Stimulated activated CD4-positive, alpha-beta T cell treated with anti-CD3 and anti-CD28 coated beads, Interleukin-1b, Interleukin-23, amount 100 ng/mL, for 1 hour (primary cell): ENCODE measurements at places on chromosomes 2 and 18.

GRCh38 chr2:133568172-133568571 lies at the start of gene NCKAP5:
Gene NCKAP5, minus strand, starts transcription at chr2:133568463. Its CDS starts 50,937 bp downstream, at chr2:133517526.
- DNase-seq, result no peak

GRCh38 chr2:27954771-27955383 lies 64.3 kb downstream of the BABAM2 start:
- DNase-seq, result peak; percentile 4

DNA sequence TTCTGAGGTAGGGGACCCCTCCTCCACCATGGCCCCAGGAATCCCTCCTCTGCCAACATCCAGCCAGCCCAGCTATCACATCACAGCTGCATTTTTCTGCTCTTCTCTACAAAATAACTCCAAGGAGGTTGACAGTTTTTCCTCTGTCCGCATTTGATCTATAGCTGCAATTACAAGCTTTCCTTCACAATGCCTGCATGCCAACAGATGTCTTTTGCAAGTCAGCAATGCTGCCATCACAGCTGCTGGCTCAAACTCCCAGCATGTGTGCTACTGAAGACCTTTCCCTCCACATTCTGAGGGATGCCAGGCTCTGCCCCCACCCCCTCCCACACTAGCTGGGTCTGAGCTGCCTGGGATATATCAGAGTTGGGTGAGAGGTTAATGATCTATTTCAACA lies 51.7 kb downstream of the MCFD2 start:
- no peak for DNase-seq

DNA sequence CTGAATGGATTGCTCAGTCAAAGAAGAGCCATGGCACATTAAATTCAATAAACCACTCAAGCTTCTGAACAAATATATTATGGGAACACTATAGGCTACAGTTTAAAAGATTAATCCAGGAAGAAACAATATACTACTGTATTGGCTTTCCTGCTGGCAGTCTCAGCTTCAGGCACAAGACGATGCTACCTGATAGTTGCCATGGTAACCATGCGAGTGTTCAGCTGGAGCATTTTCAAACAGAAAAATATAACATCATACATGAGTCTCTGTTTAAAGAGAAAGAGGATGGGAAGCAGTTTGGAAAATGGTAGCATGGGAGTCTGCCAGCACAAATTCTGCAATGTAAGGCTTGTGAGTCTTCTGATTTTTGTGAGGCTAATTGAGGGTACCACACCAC lies 65.9 kb upstream of the CPO start:
- no peak for DNase-seq

DNA sequence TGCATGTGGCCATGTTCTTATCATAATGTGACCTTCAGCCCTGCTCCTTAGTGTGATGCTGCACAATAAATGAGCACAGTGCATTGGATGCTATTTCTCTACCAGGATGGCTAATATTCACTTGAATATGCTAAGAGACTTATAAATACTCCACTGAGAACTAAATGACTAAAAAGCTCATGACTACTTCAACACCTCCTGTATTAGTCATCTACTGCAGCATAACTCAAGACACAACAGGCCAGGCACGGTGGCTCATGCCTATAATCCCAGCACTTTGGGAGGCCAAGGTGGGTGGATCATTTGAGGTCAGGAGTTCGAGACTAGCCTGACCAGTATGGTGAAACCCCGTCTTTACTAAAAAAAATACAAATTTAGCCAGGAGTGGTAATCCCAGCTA lies 213.4 kb downstream of the RND3 start:
- no peak for DNase-seq
